ENCODE measurements at places on chromosomes 7 and 10.

DNA sequence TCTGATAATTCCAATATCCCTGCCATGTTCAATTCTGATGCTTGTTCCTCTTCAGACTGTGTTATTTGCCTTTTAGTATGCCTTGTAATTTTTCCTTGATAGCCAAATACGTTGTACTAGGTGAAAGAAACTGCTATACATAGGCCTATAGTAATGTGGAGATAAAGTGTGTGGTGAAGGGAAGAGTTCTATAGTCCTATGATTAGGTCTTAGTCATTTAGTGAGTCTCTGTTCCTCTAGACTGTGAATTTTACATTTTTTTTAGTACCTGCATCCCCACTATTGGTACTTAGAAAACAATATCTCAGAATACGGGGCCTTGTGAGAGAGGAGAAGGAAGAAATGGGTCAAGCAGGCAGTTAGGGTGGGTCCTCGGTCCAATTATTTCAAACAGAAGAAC lies 59.6 kb upstream of the SEMA3E start:
- no peak for DNase-seq

GRCh38 chr7:8284606-8285005 lies 22.6 kb upstream of the ICA1 start:
- no peak for DNase-seq

DNA sequence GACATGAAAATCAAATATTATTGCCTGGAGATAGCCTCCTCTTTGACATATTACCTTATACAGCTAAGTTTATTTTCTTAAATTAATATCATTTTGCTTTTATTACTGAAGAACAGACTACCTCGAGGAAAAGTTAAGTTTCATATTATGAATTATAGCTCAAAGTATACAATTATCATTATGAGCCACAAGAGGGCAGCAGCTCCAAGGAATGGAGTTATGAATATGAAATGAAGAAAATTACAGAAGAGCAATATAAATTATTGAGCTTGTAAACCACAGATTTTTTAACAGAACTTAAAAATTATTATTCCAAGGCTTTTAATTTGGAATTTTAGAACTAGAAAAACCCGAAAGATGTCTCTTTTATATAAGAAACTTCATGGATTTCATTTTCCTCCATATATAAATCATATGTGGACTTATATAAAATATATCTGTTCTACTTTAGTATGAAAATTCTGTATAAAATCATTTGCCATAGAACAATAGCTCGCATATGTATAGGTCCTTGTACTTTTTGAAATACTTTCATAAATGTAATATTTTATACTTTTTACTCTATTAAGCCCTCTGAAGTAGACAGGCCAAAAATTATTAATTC lies 40.1 kb downstream of the IQUB start:
- peak; percentile 11 for DNase-seq

DNA sequence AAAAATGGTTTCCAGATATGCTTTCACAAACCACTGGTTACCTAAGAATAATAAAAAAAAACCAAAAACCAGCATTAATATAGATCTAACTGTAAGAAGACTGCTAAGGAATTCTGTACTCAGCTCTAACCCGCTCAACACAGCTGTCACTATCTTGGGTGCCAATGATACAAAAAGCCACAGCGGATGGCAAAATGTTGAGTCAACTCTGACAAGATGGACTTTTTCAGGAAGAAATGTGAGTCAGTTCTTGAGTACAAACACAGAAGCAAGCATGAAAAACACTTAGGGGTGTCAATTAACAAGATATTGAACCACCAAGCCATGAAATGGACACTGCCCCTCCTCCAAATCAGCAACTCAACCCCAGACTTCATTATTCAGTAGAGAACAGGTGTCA lies 55.0 kb downstream of the CTTNBP2 start:
- no peak for DNase-seq

- DNase-seq, result no peak
Measured at GRCh38 chr7:41573015-41573414, 129.9 kb downstream of the INHBA start.

DNA sequence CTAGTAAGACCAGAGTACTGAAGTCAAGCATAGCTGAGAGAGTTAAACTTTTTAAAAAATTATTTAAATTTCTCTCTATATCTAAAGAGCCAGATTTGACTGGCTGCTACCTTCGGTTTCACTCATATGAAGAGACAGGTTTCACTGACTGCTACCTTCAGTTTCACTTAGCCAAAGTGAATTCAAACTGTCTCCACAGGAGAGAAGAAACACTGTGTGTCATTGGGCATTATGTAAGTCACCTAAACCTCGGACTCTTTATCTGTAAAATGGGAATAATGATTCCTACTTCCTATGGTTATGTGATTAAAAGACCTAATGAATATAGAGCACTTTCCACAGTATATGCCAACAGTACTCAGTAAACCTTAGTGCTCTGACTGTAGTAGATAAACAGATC lies 41.6 kb upstream of the MET start:
- DNase-seq, result no peak

- DNase-seq, result no peak
Measured at GRCh38 chr10:121511943-121512342, 86.3 kb downstream of the FGFR2 start.

- DNase-seq, result no peak
Measured at GRCh38 chr10:96306516-96306915, 2.3 kb downstream of the DNTT start.

DNA sequence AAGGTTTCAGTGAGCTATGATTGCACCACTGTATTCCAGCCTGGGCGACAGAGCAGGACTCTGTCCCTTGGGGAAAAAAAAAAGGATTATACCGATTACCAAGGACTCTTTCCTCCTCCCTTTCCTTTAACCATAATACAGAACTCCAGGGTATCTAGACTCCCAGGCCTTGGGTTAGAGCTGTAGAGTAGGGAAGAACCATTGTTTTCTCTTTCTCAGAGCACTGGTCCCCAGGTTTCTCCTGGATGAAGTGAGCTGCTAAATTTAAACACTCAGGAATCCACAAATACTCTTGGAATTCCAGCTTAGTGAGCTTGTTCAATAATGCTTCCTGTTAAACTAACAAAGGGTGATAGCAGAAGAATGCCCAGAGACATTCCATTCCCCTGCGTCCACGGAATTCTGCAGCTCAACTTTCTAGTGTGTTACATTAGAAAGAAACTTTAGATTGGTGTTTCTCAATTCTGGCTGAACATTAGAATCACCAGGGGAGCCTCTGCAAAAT lies 14.6 kb upstream of the RPEL1 start:
- DNase-seq, result peak; percentile 67

DNA sequence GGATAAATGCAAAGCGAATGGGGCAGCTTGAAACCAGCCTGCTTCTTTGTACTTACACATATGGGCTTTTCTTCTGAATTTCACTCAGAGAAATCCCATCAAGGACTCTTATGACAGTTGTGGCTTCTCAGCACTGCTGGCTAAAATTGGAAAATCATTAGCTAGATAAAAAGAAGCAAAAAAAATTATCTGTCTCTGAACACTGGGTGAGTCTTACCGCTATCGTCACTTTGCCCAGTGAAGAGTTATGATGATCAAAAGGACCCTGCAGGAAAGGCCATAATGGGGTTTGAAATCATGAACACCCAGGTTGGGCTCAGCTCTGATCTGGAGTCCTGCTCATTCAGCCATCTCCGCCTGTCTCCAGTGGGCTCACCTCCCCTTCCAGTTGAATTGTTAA lies 34.3 kb downstream of the AOAH start:
- no peak for DNase-seq

GRCh38 chr10:1311726-1312125 lies 255.5 kb downstream of the WDR37 start:
- no peak for DNase-seq

DNA sequence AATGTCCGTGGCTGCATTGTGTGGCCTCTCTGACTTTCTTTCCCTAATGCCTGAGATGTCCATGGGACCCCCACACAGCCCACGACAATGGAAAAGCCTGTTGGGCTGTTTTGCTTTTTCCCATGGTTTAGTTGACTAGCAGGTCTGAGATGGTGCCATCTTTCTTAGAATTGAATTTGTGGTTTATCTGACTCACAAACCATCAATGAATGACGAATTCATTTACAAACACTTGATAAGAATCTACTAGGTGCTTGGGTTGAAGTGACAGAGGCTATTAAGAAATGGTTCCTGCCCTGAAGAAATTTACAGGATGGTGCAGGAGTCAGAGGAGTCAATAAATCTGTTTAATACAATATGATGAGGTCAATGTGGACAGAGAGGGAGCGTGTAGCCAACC lies 75.4 kb downstream of the OTUD1 start:
- DNase-seq, result no peak

DNA sequence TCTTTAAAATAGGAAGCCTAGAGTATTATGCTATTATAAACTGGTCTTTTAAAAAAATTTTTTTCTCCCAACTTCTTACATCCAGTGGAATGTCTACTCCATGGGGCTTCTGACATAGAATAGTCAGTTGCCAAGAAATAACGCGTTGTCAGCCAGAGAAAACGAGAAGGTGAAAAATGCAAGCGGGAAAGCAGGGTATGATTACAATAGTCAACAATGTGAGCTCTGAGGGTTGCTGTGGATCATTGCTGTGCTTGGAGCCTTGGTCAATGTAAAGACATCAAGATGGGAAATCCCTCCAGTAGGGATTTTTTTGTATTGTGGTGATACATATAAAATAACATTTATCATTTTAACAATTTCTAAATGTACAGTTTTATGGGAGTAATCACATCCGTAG lies 27.6 kb upstream of the PLPP4 start:
- DNase-seq, result no peak

- DNase-seq, result peak; percentile 44
Measured at GRCh38 chr10:69491611-69492010, 40.3 kb downstream of the TSPAN15 start.

DNA sequence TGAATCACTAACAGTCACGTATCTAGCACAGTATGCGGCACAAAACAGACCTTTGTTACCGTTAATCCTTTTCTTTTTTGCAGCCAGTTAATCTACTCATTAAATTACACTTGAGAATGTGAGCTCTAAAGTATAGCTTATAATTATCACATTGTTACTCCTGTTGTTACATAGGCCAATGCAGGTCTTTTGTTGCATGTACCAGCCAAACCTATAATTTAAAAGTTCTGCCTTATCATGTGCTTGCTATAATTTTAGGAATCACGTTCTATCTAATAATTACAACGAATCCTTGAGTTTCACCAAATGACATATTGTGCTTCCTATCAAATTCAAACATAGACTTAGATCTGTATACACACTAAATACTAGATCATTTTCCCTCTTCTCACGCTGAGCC lies 245.1 kb downstream of the DGKI start:
- no peak for DNase-seq

- peak; percentile 12 for DNase-seq
Measured at GRCh38 chr10:127679642-127680255, 57.2 kb upstream of the FOXI2 start.

DNA sequence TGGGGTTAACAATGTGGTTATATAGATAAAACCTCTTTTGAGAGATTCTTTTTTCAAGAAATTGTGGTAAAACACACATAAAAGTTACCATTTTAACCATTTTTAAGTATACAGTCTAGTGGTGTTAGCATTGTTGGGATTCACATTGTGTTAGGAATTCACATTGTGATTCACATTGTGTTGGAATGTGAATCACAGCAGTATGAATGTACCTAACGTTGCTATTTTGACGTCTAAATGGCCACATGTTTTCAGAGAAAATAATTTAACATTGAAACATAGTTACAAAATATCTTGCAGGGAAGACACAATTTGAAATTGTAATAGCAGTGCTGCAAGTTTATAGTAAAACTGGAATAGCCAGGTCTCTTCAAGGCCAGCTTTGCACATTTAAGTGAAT lies 129.0 kb downstream of the BICC1 start:
- DNase-seq, result no peak

GRCh38 chr10:55446441-55447002 lies 645.5 kb upstream of the PCDH15 start:
- DNase-seq, result no peak

- DNase-seq, result no peak
Measured at GRCh38 chr10:99565166-99565565, 32.4 kb downstream of the NKX2-3 start.

GRCh38 chr10:72753760-72754231 lies 61.9 kb downstream of the MCU start:
- no peak for DNase-seq

DNA sequence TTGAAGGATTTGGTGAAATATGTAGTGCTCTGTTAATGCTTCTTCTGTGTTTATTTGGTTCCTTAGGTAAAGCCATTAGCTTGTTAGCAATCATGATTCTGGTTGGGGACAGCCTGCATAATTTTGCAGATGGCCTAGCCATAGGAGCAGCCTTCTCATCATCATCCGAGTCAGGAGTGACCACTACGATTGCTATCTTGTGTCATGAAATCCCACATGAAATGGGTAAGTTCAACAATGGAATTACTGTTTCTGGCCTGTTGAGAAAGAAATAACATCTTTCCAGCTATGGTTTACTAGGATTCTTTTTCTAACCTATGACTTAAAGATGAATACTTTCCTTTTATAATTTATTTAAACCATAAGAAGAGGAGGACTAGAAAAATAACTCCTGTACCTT lies 48.9 kb downstream of the SLC39A12 start:
- no peak for DNase-seq

GRCh38 chr7:96686305-96686704 lies 23.3 kb downstream of the SEM1 start:
- no peak for DNase-seq

GRCh38 chr10:129713659-129714265 lies 246.7 kb downstream of the MGMT start:
- no peak for DNase-seq

DNA sequence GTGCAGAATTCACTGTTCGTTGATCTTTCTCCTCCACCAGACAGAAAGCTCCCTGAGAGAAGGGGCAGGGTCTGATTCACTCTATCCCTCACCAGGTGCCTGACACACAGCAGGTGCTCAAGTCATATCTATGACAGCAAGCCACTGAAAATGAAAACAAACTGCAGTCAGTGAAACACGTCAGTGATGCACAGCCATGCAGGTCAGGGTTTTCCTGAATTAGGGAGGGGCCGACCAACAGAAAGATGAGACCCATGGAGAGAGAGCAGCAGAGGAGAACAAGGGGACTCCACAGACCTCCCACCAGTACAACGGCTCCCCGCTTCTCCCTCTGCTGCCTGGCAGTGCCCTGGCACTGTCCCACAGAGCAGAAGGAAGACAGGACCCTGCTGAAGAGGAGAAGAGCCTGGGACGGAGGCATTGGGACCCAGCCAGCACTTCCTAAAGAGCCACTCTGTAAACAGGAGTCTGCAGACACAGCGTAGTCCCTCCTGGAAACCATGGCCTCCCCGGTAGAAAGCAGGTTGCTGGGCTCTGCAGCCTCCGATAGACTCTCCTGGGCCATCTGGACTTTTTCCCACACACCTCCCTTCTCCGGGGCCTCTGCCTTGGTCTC lies 50.3 kb downstream of the FAM53B start:
- no peak for DNase-seq

- peak; percentile 52 for DNase-seq
Measured at GRCh38 chr10:90148116-90148855, 446.9 kb downstream of the KIF20B start.

GRCh38 chr7:32522746-32523530 lies 27.6 kb downstream of the AVL9 start:
- no peak for DNase-seq

Measured in SJCRH30 (cell line).